Right lung (tissue), 10 donors: ENCODE measurements at places on chromosomes 11 and 22. TPM values are rescaled to one million over a fixed set of nuclear protein-coding genes. Genes with fewer than 3 reads are reported as not detected.

PCF11 gene
- polyA plus RNA-seq = 82.2 TPM

TIMP3 gene
- polyA plus RNA-seq = 138 TPM

MYOD1 gene
- not detected for polyA plus RNA-seq

TMEM151A gene
- 0.51 TPM for polyA plus RNA-seq

KRTAP5-2 gene
- not detected for polyA plus RNA-seq

CCDC15 gene
- 4.4 TPM for polyA plus RNA-seq

RFPL1 gene
- not detected for polyA plus RNA-seq

RBM14 gene
- polyA plus RNA-seq = 90.3 TPM

SLC1A2 gene
- 18.7 TPM for polyA plus RNA-seq

CHRM1 gene
- 0.78 TPM for polyA plus RNA-seq

TP53I11 gene
- 68.4 TPM for polyA plus RNA-seq

OR2AG2 gene
- not detected for polyA plus RNA-seq

CADM1 gene
- 163 TPM for polyA plus RNA-seq

HMGXB4 gene
- polyA plus RNA-seq = 35.1 TPM

MIAT gene
- 3.1 TPM for polyA plus RNA-seq

TOMT gene
- not detected for polyA plus RNA-seq

RCOR2 gene
- polyA plus RNA-seq = 20.7 TPM

ANO1 gene
- 5.6 TPM for polyA plus RNA-seq

APOC3 gene
- polyA plus RNA-seq = 9.0 TPM

KCNK4 gene
- polyA plus RNA-seq = not detected

NNMT gene
- 4.6 TPM for polyA plus RNA-seq

PLAAT5 gene
- polyA plus RNA-seq = 1.3 TPM

XPNPEP3 gene
- polyA plus RNA-seq = 23.2 TPM

PPP1R14B gene
- 63.2 TPM for polyA plus RNA-seq

TMEM191B gene
- 0.92 TPM for polyA plus RNA-seq

HIKESHI gene
- 48.8 TPM for polyA plus RNA-seq

TRIM6 gene
- 7.1 TPM for polyA plus RNA-seq

PLXNB2 gene
- 140 TPM for polyA plus RNA-seq

VSIG2 gene
- 22.5 TPM for polyA plus RNA-seq

CBLIF gene
- not detected for polyA plus RNA-seq

MPPED2 gene
- 5.2 TPM for polyA plus RNA-seq

PDGFD gene
- 4.7 TPM for polyA plus RNA-seq

GNAZ gene
- 3.3 TPM for polyA plus RNA-seq

SLC5A4 gene
- 0.96 TPM for polyA plus RNA-seq

LMO2 gene
- 43.8 TPM for polyA plus RNA-seq

ABCC8 gene
- 8.5 TPM for polyA plus RNA-seq

ASRGL1 gene
- polyA plus RNA-seq = 2.7 TPM

PAX6 gene
- 0.15 TPM for polyA plus RNA-seq

MYO18B gene
- 0.46 TPM for polyA plus RNA-seq

AASDHPPT gene
- 66.6 TPM for polyA plus RNA-seq

MYRF gene
- 20.7 TPM for polyA plus RNA-seq

BCR gene
- polyA plus RNA-seq = 36.6 TPM

PVALB gene
- 0.55 TPM for polyA plus RNA-seq

SLN gene
- polyA plus RNA-seq = 0.30 TPM

DERL3 gene
- 3.9 TPM for polyA plus RNA-seq

NLRP10 gene
- 0.21 TPM for polyA plus RNA-seq

OR51I1 gene
- polyA plus RNA-seq = not detected
